ENCODE measurements at places on chromosomes 12 and 14.

DNA sequence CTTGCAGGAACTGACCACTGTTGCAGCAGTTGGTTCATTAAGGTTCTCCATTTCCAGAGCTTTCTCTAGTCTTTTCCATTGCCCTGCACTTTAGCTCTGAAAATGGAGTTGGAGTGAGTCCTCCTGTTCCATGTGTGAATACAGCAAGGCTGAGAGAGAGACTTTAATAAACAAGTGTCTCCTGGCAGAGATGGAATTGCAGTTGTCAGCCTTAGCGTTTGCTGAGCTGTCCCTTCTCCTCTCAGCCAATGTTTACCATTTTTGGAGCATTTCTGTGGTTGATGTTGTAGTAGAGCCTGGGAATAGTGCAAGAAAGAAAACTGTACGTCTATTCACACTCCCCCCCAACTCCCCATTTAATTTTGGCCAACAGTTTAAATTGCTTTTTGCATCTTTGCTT, 7.5 kb upstream of the MANSC4 start:
- no peak for DNase-seq

DNA sequence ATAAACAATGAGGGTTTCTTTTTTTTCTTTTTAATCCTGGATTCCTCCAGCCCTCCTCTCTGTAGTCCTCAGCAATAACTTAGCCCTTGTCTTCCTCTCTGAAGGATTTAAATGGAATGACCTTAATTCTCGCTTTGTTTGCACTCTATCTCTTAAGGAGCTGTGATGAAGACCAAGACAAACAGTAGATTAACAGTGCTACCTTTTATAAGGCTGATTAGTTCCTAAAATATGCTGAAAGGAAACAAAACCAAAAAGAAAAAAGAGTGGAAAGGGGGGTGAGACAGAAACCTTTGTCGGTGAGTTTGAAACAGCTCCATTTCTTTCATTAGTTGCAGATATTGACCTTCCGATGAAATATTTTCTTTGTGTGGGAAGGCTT, 38.7 kb upstream of the PTCSC3 start:
- no peak for DNase-seq

- no peak for DNase-seq
These were observed 50.0 kb upstream of the BCL2L14 start for GRCh38 chr12:12020762-12021161.

DNA sequence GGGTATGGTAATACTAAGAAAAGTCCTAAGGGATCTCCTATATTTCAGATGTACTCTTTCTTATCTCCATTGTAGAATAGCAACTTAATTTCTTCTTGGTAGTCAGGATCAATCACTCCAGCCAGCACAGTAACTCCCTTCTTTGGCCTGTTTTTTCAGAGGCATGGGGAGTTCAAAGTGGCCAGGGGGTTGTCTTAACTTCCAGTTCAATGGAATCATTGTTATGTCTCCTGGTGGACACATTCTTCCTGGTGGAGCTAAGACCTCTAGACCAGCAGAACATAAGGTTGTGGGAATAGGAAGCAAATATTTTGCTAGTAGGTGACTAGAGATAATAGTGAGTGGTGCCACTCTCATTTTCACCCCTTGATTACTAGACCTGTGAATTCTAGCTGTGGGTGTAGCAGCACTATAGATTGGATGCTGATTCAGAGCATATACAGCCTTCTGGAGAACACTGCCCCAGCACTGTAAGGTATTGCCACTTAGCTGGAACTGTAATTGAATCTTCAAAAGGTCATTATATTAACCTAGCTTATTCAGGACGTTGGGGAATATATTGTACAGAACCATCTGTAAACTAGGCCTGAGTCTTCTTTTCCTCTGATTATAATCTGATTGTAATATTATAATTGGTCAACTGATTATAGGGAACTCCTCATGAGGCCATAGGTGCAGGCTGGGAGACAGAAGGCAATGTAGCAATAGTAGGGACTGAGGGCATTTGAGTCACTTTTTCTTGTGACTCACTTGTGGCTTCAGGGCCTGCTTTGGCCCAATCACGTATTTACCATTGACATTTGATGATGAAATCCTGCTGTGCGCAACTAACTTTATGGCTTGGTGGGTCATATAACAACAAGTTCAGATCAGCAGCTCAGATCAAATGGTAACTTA, 60.2 kb upstream of the ATP2B1 start:
- DNase-seq: peak; percentile 79

- no peak for DNase-seq
These were observed 975 bp upstream of the RTL1 start for GRCh38 chr14:100904307-100905087.

DNA sequence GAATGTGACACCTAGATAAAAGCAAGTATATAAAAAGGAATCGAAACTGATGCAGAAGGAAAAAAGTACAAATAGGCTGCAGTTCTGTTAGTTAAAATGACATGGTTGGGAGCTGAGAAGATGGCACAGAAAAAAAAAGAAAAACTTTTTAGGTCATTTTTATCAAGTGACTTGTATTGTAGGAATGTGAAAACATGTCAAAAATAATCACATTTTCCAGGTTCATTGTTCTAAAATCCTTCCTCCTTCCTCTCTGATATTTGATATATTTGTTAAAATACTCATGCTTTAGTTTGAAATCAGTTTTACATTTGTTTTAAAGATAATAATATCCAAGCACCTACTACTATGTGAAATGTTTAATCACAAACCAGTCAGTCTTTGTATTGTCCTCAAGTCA, 507.9 kb downstream of the PRKD1 start:
- no peak for DNase-seq

- DNase-seq: no peak
These were observed 7.0 kb upstream of the METTL17 start for GRCh38 chr14:20982646-20983369.

GRCh38 chr12:49846032-49846431, 3.1 kb upstream of the BCDIN3D start:
- no peak for DNase-seq

DNA sequence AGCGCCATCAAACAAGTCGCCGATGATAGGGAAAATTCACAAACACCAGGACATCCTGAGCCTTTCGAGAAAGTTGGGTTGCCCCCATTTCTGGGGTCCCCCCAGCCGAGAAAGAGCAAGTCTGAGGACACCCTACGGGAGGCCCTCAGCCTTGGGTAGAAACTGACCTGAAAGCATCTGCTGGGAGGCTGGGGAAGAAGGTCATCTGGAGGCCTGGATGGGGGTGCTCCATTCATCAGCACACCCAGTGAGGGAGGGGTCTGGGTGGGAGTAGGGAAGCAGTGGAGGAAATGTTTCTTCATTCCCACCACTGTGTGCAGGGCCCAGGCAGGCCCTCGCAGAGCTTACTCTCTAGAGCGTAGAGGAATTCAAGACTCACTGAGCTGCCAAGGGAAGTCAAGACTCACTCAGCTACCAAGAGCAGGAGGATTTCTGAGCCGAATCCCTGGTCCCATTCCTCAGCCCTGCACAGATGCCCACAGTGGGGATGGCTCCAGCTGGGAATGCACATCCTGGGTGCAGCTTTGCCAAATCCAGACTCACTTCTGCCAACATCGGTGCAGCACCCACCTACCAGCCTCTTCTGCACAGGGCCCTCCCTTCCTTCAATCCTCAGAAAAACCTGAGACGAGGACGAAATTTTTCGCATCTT, 38.1 kb downstream of the DIO3 start:
- DNase-seq: no peak

GRCh38 chr14:100150932-100151587, 8.4 kb downstream of the DEGS2 start:
- no peak for DNase-seq

DNA sequence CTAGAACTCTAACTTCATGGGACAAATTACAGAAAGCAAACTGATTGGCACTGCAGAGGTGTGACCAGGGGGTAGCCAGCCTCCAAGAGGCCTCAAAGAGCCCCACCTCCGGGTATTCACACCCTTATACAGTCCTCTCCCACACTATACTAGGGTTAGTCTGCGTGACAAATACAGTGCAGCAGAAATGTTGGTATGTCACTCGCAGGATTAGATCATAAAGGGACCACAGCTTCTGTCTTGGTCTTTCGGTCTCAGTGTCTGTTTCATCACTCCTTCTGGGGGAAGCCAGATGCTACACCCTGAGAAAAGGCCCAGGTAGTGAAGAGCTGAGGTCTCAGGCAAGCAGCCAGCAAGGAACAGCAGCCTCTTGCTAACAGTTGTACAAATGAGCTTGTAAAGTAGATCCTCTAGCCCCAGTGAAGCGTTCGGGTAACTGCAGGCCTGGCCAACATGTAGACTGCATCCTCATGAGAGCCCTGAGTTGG, 68.9 kb upstream of the SAV1 start:
- no peak for DNase-seq

DNA sequence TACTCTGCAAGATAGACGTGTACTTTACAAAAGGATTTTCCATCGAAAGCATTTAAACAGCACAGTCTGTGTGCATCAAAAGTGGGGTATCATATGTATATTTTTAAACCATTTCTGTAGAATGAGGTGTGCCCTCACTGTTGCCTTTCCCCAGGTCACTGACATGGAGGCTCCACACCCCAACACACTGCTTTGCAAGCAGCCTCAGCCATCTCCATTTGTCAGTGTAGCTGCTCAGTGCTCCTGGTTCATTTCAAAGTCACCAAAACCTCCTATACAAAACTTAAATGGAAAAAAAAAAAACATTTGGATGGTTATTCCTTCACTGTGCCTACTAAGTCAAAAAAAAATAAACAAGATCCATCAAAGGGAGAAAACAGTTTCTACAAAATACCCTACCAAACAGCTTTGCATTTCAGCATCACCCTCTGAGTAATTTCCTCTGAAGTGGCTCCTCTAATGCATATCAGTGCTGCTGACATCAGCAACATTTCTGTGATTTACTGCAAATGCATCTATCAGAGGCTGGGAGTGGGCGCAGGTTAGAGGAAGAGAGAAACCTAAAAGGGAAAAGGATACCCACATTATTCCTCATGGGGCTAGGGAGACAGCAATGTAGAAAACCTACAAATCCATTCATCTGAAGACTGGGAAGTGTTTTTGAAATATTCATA, 46.0 kb downstream of the KCNK10 start:
- DNase-seq: no peak

- no peak for DNase-seq
These were observed 81.1 kb downstream of the SMOC1 start for GRCh38 chr14:69960296-69960695.

DNA sequence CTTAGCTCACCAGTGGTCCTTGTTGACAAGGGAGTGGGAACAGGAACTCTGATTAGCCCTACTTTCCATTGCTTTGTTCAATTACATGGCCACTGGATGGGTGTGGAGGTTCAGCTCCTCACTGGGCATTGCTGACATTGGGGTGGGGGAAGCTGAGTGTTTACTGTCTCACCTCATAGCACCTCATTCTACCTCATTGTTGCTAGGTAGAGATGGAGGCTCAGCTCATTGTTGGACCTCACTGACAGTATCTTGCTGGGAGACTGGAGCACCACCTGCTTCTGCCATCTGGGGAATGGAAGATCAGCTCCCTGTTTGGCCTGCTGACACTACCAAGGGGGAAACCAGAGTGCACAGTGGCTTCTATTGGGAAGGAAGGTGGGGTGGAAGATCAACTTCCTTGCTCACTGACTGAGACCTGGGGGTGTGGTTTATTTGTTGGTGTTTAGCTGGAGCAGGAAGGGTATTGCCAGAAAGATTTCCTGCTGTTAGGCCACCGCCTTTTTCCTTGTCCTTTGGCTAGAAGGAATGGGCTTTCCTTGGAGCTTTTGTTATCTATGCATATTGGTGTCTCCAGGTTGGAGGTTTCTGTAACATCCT, 1.3 kb upstream of the OR4E2 start:
- DNase-seq: no peak

GRCh38 chr12:59298296-59298695, 297.5 kb upstream of the SLC16A7 start:
- no peak for DNase-seq

DNA sequence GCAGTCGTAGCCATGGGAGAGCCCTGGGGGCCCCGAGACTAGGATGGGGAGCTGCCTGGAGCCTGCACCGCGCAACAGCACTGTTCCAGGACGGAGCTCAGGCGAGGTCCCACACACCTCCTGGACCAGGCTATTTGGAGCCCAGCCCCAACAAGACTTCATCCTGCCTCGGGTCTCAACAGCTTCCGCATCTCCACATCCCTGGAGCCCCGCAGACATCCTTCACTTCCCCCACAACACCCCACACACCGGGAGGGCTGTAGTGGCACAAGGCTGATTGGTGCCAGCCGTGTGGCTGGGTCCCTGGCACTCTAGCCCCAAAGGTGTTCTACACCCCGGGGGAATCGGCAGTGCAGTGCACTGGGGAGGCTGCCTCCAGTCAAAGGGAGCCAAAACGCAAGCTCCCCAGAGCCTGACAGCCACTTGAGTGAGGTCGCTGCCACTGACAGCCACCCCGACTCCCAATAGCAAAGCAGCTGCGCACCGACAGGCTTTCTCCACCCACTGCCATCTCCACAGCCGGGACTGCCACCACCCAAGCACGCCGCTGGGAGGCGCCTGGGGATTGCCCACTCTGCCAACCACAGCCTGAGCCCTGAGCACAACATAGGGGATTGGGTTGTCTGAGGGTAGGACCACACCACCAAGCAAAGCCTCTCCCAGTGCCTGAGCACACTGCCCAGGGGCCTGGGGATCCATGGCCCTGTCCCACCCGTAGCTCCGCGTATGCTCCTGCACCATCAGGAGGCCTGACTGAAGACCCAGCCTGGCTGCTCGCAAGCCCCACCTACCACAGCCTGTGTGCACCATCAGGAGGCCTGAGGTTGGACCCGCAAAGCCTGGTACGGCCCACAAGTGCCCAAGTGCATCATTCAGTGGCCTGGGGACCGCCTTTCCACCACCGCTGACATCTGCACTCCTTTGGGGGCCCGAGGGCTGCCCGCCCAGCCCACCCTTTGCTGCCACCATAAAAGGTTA, 13.2 kb upstream of the KLRF1 start:
- no peak for DNase-seq

DNA sequence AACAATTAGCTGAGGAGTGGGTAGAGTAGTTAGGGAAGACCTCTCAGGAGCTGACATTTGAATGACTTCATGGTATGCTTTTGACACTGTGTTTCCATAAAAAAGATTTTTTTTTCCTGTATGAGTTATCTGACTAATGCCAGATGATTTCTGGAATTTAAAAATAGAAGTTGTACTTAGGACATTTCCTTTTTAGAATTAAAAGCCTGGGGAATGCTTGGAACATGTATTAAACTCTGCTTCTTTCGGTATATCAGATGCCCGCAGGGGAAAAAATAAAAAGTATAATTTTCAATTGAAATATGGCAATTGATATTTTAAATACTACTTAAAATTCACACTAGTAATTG, 41.1 kb downstream of the BRMS1L start:
- no peak for DNase-seq

- no peak for DNase-seq
These were observed 53.6 kb downstream of the BRMS1L start for GRCh38 chr14:35879654-35880249.

GRCh38 chr12:129073157-129073915, 220.1 kb downstream of the GLT1D1 start:
- DNase-seq: no peak

DNA sequence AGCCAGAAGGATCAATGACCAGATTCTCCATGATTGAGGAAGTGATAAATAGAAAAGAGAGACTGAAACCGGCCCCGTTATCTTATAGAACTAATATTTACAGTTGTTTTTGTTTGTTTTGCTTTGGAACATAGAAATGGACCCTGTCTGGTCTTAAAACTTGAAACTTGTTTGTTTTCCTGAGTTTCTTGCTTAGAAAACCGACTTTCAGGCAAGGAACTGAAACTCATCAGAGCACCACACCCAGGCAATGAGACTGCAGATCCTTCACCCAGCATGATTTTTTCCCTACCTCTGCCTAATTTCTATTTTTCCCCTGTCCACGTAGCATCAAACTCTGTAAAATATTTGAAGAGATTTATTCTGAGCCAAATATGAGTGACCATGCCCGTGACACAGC, 10.6 kb upstream of the CLEC12A start:
- no peak for DNase-seq

Measured in T1000 (cell line).